Right lung (tissue), 10 donors: ENCODE measurements at places on chromosomes 16 and 17.

DNA sequence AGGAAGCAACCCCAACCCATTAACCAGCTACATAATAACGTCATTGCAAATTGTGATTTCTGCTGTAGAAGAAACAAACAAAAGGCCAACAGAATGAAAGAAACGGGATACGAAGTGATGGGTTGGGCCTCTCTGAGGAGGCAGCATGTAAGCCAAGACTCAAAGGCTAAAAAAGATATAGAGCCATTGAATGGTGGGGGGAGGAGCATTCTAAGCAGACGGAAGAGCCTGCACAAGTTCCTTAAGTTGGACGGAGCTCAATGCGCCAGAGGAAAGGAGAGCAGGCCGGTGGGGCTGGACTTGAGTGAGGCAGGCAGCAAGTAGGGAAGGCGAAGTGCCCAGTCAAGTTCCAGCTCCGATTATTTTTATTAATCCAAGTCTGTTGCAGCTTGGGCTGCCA lies 160.3 kb downstream of the SHISA9 start:
- DNase-seq, result no peak

DNA sequence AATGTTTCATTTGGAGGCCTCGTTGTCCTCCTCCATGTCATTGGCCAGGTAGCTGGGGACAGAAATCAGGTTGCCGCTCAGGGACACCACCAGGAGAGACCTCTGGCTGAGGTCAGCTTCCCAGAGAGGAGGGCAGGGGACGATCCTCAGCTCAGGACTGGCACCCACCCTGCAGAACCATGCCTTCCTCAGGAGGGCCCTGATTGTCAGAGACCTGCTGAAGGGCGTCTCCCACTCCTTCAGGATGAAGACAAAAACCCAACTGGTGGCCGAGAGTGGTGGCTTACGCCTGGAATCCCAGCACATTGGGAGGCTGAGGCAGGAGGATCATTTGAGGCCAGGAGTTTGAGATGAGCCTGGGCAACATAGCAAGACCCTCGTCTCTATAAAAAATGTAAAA lies 19.5 kb downstream of the PRR11 start:
- DNase-seq, result no peak

DNA sequence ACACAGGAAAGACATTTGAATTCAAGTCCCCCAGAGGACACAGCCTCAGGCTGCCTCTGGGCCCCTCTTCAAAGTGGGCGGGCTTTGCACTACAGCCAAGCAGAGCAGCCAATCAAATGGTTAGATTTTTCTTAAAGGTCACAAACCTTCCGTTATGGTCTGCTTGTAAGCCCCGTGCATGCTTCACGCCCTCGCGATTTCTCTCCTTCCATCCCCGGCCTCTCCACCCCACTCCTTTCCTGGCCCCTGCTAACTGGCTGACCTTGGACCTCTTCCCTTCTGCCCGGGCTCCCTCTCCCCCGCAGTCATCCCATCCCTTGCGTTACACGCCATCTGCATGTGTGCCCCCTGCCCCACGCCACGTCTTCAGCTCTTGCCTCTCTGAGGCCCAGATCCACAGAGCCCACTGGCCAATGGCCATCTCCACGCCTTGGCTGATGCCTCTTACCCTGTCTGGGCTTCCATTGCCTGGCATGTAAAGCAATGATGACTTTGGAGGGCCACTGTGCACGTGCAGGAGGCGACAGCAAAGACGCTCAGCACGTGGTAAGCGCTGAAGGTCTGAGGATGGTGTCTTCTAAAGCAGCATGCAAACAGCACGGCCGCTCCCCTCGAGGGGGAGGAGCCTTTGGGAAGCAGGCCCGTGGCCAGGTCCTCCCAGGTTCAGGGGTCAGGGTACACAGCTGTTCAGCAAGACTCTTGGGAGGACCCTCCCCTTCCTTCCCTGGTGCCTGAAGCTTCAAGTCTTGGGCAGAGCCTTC lies 86.8 kb downstream of the ZDHHC7 start:
- no peak for DNase-seq

DNA sequence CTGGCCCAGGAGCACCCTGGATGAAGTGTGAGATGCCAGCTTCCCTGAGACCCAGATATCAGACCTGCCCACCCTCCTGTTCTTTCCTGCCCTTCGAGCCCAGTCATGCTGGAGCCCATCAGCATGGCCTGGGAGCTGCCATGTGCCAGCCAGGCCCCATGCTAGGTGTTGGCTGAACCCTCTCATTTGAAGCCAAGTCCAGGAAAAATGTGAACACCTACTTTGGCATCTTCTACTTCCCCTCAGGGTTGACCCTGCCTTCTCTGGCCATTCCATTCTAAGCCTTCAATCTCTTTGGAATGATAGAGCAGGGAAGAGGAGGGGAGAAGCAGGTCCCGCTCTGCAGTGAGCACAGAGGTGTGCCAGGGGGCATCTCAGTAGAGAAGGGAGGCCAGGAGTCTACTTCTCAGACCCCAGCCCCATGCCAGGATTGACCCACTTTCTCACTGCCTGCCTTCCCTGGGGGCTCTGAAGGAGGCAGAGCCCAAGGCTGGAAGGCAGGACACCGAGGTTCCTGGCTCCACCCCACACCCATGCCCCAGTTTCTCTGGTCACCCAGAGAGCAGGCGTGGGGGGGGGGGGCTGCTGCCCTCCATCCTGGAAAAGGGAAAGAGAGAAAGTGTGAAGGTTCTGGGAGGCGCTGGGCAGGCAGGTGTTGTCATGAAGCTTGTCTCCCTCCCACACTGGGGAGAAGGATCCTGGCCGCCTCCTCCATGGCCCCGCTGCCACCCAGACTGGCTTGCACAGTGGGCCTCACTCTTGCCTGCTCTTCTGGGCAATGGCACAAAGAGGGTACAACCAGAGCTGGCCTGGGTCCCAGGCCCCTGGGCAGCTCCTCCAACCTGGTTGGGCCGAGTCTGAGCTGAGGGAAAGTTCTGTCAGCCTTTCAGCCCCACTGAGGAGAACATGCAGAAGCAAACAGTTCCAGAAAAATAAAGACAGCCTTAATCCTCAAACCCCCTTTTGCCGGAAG lies 9.3 kb downstream of the HDAC5 start:
- no peak for DNase-seq

DNA sequence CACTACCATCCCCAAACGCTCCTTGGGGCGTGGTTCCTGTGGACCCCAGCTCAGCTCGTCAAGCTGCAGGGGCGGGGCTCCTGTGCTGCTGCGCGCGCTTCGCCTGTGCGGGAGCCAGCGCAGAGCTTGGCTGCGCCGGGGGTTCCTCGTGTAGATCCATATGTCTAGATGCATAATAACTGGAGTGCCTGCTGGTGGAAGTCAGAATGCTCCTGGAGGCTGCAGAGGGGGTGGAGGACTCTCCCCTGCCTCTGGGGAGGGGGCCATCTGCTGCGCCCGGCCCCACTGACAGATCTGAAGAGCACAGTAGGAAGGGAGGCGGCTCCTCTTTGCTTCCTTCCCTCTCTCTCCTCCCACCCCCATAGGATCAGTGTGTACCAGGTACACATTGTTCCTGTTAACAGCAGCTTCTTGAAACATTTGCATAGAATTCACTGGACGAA lies 4.6 kb downstream of the RASD1 start:
- no peak for DNase-seq

- DNase-seq, result no peak
Measured at GRCh38 chr16:50133214-50133613, 19.9 kb upstream of the TENT4B start.
